ENCODE measurements at places on chromosomes 7 and 10.
A peak's percentile ranks its signal among the peaks of the same experiment; 100 is the strongest.

DNA sequence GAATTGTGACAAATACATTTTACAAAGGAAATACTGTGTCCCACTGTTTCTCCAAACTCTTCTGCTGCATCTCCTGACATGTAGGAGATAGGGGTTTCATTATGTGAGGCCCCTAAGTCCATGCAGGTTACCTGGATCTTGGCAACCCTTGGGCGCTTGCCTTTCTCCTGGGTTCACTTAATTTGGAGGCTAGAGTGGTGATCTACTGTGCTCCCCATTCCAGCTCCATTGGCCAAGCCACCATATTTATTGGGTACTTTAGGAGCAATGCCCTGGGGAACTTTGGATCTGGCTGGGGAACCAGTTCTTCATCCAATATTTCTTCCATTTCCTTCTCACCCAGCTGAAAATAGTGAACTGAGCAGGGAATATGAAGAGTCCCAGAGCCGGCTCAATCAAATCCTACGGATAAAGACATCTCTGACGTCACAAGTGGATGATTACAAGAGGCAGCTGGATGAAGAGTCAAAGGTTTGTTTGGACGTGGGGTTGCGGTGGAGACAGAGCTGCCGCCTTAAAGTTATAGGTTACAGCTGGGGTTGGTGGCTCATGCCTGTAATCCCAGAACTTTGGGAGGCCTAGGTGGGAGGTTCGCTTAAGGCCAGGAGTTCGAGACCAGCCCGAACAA, 18.5 kb downstream of the MYH16 start:
- H3K27me3 ChIP-seq: no peaks in the 10 kb centered on the region
- no peaks in the 10 kb centered on the region for H3K36me3 ChIP-seq
- 0 out of 2 replicates have a peak, but pooled peaks cover 3% of the 10 kb centered on the region for H3K4me1 ChIP-seq

- H3K4me1 ChIP-seq: no peaks in the 10 kb centered on the region
- no peak for DNase-seq
- no peak overlapping the region for H3K27ac ChIP-seq
- no peaks in the 10 kb centered on the region for H3K36me3 ChIP-seq
These were observed 104.3 kb downstream of the MARCHF5 start for GRCh38 chr10:92395271-92395670.

DNA sequence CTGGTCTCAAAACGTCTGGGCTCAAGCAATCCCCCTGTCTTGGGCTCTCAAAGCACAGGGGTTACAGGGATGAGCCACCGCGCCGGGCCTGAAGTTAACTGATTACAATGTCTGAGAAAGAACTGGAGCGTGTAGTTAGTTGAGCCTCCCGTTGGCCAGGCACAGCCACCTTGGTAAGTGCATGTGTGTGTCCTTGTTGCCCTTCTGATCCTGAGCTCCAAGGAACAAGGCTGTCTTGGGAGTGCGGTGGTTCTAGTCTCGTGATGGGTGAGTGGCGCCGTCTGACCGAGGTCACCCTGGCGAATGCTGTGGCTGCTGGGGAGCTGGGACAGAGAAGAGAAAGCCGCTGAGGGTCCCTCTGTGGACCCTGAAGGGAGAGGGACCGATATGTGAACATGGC, 50.5 kb downstream of the PITRM1 start:
- H3K4me1 ChIP-seq: no peaks in the 10 kb centered on the region
- peaks cover 8% of the 10 kb centered on the region for H3K36me3 ChIP-seq
- peak overlapping the region; percentile 27 for H3K27ac ChIP-seq
- DNase-seq: no peak
- no peaks in the 10 kb centered on the region for H3K27me3 ChIP-seq

DNA sequence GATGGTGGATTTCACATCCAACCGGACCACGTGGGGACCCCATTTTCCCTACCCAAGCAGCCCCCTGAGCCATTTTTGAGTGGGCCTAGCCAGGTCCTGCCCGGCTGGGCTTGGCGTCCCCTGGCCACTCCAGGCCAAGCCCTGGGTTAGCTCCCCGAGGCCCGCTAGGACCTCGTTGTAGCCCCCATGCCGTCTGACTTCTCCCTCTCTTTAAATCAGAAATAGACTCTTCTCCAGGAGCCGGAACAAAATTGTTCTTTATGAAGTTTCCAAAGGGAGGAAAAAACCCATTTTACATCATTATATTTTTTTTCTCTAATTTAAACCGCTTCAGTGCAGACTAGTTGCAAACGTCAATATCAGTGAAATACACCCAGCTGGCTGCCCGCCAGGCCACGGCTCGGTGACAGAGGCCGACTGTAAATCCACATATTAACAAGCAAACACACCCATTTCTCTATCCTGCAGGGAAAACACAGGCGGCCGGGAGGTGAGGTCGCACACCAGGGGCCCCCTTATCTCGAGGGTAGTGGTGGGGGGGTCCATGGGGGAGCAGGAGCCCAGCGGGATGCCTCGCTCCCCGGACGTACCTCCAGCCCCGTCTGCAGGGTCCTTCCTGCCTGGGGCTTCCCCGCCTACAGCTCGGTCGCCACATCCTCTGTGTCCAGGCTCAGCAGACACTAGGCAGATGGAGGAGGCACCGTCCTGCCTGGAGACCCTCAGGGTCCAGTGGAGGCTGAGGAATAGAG, 72.7 kb downstream of the ELFN1 start:
- H3K4me1 ChIP-seq: no peaks in the 10 kb centered on the region
- H3K27me3 ChIP-seq: no peaks in the 10 kb centered on the region
- no peaks in the 10 kb centered on the region for H3K36me3 ChIP-seq
- H3K4me3 ChIP-seq: peak overlapping the region; percentile 56
- DNase-seq: no peak

DNA sequence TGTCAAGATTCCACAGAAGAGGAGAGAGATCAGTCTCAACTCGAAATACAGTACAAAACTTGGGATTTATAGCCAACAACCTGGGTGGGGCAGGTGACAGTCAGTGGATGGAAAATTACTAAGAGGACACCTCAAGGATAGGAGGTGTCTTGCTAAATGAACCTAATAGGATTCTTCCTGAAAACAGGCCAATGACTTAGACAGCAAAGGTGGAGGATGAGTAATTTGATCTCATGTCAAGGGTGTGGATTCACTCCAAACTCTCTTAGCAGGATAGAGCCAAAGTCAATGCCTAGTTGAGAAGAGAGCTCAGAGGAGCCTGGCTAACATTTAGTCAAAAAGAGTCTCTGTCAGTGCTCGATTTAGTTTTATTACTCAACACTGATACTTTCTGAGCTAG, 106.7 kb upstream of the INSYN2A start:
- no peak overlapping the region for H3K4me3 ChIP-seq
- no peaks in the 10 kb centered on the region for H3K36me3 ChIP-seq
- DNase-seq: no peak
- H3K4me1 ChIP-seq: no peaks in the 10 kb centered on the region
- no peak overlapping the region for H3K27ac ChIP-seq

DNA sequence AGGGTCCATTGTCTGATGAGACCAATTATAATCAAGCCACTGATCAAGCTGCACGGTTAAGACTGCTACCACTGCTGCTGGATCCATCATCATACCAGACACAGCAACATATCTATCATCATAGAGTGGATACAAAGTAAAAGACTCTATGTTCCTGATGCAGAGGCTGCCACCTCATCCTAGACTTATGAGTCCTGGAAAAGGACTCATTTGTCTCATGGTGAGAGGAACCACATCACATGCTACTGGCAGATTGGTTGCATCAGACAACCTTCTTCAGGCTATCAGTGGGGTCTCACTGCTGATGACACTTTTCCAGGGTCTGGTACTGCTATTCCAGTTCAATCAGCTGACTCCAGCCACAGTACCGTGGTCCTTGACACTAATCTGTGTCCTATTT, 79.0 kb downstream of the ABI1 start:
- H3K27ac ChIP-seq: peak overlapping the region; percentile 33
- peaks cover 41% of the 10 kb centered on the region for H3K4me1 ChIP-seq
- no peak for DNase-seq
- H3K4me3 ChIP-seq: no peak overlapping the region
- no peaks in the 10 kb centered on the region for H3K36me3 ChIP-seq

DNA sequence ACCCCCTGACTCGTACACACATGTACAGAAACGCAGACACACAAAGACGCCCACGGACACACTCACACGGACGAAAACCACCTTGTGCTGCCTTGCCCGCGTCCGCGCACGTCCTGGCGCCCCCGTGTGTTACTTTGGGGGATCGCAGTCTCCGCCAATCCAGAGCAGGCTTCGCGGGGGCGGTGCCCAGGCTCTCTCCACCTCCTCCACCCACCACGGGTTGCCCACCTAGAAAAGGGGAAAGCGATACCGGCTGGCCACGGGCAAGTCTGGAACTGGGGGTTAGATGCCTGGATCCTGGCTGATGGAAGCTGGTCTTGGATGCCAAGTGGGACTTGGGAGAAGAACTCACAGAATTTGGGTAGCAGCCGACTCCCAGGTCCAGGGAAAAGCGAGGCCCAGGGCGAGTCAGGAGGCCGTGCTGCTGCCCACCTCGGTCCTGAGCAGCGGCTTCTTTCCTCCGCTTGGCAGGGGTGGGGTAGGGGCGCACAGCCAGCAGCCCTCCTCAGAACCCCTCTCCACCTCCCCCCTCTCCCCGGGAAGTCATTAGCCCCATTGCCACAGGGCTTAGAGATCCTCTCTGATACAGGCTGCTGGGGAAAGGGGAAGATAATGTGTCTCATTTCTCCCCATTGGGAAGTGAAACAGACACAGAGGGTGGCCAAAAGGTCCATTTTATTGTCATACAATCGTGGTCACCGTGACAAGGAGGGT, 4.6 kb upstream of the VGF start:
- DNase-seq: peak; percentile 67
- H3K36me3 ChIP-seq: no peaks in the 10 kb centered on the region
- no peak overlapping the region for H3K4me3 ChIP-seq
- H3K4me1 ChIP-seq: peaks cover 29% of the 10 kb centered on the region
- no peak overlapping the region for H3K27ac ChIP-seq

DNA sequence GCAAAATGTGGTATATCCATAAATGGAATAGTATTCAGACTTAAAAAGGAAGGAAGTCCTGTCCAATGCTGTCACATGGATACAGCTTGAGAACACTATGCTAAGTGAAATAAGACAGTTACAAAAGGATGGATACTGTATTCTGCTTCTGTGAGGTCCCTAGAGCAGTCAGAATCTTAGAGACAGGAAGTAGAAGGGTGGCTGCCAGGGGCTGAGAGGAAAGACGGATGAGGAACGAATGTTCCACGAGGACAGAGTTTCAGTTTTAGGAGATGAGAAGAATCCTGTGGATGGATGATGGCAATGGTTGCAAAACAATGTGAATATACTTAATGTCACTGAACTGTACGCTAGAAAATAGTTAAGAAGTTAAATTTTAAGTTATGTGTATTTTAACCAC, 3.8 kb downstream of the PRKCQ start:
- 0 out of 2 replicates have a peak, but pooled peaks cover 3% of the 10 kb centered on the region for H3K4me1 ChIP-seq
- no peaks in the 10 kb centered on the region for H3K36me3 ChIP-seq
- DNase-seq: no peak
- 0 out of 2 replicates have a peak, but pooled peaks cover 1% of the 10 kb centered on the region for H3K27me3 ChIP-seq
- H3K27ac ChIP-seq: no peak overlapping the region
- H3K4me3 ChIP-seq: no peak overlapping the region

DNA sequence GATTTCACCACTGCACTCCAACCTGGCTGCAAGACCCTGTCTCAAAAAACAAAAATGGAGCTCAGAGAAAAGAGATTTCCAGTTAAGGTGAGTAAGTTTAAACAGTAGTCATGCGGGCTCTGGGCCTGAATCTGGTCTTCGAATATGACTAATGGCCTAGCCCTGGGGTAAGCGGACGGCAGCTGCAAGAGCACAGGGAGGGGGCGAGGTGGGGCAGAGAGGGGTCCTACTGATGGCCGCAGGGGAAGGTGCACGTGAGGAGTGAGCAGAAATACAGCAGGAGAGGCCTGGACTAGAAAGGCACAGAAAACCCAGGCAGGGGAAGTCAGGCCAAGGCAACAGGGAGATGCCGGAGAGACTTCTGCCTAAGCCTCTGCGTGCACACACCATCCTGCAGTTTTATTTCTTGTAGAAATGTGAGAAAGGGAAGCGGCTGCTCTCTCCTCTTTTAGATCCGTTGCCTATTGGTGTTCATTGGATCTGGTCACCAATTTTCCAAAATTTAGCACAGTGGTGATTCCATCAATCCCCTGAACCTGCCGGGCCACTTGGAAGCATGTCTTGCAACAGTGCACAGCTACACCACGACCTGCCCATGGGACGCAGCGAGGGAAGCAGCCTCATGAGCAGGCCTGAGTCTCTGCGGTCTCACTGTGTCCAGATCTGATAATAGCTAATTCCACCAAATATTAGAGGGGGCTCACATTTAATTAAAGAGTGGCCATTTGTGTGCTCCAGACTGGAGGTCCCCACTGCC, 139.0 kb downstream of the PAXIP1 start:
- H3K4me3 ChIP-seq: no peak overlapping the region
- H3K4me1 ChIP-seq: no peaks in the 10 kb centered on the region
- DNase-seq: no peak
- peaks cover 5% of the 10 kb centered on the region for H3K27me3 ChIP-seq
- H3K36me3 ChIP-seq: no peaks in the 10 kb centered on the region

- DNase-seq: no peak
- H3K27ac ChIP-seq: no peak overlapping the region
- H3K27me3 ChIP-seq: no peaks in the 10 kb centered on the region
These were observed 10.1 kb downstream of the OTUD1 start for GRCh38 chr10:23448802-23449570.

DNA sequence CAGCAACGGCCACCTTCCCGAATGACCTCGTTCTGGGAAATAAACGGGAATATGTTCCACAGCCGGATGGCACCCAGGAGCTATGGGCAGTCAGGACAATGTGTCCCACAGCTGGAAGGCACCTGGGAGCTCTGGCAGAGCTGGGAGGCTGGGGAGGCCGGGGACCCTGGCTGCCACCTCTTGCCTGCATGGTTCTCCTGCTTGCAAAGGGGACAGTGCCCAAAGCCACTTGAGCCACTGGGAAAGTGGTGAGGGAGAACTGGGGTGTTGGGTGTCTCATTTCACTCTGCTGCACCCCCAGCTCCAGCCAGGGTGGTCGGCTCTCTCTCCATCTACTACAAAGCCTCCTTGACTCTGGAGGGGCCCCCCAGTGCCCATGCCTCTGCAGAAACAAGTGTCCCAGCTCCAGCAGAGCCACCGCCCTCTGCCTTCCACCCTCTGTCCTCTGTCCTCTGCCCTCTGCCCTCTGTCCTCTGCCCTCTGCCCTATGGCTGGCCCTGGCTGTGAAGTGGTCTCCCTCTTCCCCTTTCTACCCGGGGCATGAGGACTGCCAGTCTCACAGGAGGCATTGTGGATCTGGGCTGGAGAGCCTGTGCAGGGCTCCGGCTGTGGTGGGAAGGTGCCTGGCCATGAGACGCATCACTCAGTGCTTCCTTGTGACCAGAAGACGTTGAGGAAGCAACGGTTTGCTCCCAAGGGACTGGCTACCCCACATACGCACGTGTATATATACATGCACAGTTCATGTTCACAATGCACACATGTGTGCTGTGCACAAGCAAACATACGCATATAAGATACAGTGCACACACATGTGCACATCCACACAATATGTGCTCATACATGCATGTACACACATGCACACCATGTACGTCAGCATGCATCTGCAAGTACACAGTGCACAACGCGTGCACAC, 21.5 kb upstream of the INPP5A start:
- peaks cover 43% of the 10 kb centered on the region for H3K4me1 ChIP-seq
- no peak overlapping the region for H3K4me3 ChIP-seq
- no peak for DNase-seq
- no peaks in the 10 kb centered on the region for H3K27me3 ChIP-seq
- H3K27ac ChIP-seq: peak overlapping the region; percentile 21
- no peaks in the 10 kb centered on the region for H3K36me3 ChIP-seq

Data from Caco-2 (cell line).